Stimulated activated CD8-positive, alpha-beta memory T cell treated with anti-CD3 and anti-CD28 coated beads, Interleukin-15, amount 100 ng/mL, for 48 hours (primary cell): ENCODE measurements at places on chromosomes 13 and 19.

GRCh38 chr13:42720113-42720857, 61.1 kb upstream of the FAM216B start:
- no peak for DNase-seq

GRCh38 chr13:96238861-96239260, 149.0 kb downstream of the HS6ST3 start:
- DNase-seq = no peak

DNA sequence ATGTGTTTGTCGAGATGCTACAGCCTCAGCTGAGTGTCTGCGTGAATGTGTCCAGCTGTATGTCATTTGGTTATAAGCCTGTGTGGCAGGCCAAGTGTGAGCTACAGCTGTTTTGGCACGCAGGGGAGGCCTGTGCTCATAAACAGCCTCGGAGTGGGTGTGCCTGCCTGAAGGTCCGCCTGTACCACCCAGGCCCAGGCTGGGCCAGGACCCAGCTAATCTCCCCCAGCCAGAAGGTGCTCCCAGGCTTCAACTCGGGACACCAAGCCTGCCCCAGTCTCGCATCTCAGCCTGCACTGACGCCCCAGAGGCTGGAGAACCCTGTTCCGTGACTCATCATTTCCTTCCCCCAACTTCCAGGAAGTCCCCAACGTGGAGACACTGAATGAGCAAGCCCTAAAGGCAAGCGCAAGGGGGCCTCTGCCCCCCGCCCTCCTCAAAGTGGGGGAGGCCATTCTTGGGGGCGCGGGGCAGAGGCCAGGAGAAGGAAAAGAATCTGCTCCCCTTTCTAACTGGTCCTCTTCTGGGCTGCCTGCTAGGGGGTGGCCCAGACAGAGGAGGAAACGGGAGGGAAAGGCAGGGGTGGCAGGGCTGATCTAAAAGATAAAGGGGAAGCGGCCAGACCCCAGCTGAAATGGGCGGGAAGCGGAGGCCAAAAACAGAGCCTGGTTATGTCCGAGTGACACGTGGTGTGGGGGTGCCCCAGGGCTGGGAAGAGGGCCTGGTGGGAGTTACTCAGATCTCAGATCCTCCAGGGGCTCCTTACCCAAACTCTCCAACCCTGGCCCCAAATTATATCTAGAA, 2.0 kb downstream of the SLC1A5 start:
- peak; percentile 84 for DNase-seq

- DNase-seq = no peak
Observed at GRCh38 chr19:56829596-56829995, 10.9 kb downstream of the PEG3 start.

DNA sequence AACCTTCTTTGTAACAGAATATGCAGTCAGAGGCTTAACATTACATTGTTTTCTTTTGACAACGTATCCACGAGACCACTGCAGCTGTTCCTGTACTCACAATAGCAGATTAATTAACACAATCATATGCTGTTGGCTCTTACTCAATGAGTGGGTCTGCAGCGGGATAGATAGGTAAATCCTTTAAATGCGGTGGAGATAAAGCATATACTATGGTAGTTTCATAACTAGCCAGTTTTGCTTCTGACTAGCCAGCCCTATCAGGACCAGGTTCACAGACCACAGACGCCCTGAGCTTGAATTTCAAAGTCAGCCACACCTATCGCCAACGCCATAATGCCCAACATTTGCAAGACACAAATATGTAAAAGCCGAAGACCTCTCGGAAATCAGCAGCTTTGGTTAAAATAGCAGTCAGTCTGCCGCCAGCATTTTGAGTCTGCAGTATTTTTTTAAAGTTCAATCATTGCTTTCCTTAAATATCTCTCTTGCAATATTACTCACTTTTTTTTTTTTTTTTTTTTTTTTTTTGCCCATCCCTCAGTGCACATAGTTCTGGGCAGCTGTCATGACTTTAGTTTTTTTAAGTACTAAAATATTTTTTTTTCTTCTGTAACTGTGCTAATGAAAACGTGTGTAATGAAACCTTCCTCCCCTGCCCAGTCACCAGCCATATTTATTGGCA, 120.5 kb downstream of the ZNF536 start:
- no peak for DNase-seq

DNA sequence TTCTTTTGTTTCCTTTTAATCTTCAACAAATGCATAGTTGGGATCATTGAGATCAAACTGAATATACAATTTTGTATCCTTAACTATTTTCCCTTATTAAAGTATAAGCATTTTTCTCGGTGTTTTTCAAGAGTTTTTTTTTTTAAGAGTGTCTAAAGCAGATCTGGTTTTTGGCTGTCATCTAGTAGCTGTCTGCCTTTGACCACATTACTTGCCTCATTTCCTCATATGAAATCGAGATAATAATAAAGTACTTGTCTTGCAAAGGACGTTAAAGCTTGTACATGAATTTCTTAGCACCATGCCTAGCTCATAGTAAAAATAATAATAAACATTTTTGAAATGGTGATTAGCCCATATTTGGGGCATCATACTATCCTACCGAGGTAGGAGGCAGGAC, 121.2 kb downstream of the PDS5B start:
- DNase-seq = no peak

- no peak for DNase-seq
Observed at GRCh38 chr13:21884299-21884909, 213.5 kb downstream of the FGF9 start.

DNA sequence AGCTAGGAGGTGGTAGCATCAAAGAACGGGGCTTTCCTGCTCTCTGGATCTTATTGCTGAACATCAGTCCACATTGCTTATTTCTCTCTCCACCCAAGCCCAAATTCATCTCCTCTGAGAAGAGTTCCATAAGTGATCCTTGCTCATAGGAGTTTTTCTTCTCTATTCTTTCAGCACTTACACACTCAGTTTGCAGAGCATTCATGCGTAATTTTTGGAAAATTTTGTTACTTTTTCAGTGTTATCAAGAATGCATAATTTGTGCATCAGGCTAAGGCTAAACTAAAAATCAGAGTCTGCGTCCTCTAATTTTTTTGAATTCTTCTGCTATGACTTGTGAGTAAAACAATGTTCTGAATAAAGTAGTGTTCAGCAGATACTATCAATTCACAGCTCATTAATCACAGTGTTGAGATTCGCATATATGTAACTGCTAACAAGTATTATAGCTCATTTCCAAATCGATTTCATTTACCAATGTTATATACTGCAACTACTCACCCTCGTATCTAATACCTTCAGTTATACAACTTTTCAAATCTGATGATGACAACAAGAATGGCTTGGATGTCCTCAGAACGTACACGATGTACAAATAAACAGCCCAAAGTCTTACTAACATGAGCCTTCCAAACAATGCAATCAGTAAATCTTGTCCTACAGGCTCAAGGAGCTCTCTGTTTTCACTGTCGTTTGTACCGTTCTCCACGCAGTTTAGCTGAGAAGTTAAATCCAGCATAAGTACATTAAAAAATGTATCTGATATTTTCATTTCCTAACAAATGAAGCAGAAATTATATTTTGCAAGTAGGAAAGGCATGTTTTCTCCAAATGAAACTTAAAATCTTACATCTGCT, 36.4 kb upstream of the STARD13 start:
- no peak for DNase-seq

DNA sequence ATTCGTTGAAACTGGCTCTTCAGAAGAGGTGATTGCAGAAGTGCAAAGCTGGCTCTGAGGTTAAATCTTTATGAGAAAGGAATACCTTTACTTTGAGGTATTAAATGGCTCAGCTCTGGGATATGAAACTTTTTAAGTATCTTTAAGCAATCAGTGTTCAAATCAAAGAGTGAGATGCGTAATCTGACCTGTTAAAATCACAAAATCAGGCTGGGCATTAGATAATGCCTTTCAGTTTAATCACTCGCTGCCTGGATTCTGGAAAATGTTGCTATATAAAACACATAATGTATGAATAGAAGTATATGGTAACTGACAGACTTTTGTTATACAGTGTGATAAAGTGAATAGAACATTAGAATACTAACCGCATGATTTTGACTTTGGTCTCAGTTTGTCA, 2.0 kb upstream of the DGKH start:
- DNase-seq = no peak

DNA sequence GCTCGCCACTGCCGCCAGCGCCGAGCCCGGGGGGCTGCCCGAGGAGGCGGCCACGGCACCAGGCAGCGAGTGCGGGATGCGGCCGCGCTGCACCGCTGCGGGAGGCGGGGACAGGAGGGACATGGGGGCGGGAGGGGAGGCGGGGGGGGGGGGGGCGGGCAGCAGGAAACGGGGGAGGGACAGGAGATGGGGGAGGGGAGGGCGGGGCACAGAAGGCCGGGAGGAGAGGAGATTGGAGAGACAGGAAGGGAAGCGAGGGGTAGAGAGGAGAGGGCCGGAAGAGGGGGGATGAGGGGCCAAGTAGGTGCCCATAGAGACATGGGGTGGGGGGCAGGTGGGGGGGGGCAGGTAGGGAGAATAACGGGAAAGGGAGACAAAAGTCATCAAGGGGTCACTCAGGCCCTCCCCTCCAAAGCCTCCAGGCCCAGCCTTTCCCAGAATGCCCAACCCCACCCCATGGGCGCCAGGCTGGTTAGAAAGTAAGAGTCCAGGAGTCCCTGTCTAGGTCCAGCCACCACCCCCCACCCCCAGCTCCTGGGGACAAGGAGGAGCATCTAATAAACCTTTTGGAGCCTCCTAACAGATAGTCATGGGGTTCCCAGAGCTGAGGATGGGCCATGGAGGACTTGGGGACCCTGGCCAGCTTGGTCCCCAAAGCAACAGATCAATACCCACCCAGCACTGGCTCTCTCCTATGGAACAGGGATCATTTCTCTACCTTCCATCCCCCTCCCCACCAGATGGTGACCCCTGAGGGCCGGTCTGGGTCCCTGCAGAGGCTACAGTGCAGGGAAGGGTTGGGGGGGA, 9.5 kb downstream of the NR2F6 start:
- no peak for DNase-seq

DNA sequence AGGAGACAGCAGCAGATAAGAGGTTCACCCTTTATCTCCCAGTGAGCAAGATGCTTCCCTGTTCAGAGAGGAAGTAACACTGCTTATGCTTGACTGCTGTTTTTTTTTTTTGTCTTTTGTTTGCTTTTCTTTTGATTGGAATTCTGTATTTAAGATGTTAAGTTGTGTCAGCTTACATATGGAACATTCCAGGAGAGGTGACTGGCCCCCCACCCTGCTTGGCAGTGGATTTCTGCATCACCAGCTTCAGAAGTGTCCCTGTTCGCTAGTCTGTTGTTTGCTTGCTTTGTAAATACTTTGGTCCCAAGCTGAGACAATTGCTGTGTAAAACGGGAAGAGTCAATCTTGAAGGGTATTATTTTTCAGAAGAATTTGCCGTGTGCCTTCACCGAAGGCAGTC, 43.0 kb downstream of the IFT88 start:
- no peak for DNase-seq

DNA sequence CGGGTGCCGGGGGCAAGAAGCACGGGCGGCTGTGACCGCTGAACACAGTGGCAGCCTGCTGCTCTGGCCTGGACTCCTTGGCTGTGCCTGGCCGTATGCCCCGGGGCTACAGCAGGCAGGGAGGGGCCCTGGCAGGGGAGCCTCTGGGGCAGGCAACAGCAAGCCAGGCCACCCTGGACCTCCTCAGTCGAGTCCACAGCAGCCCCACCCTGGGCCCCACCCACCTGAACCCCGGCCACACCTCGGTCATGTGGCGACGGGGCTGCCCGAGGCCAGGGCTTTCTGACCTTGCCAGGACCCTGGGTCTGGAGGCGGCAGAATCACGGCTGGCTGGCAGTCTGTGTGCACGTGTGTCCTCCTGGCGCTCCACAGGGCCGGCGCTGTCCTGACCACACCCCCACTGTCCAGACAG, 8.7 kb downstream of the CILP2 start:
- DNase-seq = no peak

DNA sequence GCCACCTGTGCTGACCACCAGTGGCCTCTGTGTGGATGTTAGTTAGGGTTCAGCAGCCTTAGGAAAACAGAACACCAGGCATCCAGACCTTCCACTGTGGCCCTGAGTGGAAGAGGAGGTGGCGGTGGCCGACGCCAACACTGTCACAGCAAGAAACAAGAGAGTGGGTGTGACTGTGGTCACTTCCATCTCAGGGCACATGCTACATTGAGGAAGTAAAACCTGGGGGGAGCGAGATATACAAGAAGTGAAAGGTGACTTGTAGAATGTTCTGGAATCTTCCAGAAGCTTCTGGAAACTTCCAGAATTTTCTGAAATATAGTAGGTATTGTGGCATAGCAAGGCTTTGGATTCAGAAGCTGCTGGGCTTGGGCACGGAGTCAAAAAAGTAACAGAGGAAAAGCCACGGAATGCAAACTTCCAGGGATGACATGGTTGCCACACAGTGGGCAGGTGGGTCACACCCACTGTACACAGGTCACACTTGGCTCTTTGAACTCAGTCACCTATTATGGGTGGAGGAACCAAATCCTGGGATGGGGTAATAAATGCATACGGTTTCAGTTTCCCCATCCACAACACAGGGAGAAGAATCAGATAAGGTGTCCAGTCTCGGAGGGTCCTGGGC, 24.3 kb downstream of the GNG7 start:
- DNase-seq = no peak

DNA sequence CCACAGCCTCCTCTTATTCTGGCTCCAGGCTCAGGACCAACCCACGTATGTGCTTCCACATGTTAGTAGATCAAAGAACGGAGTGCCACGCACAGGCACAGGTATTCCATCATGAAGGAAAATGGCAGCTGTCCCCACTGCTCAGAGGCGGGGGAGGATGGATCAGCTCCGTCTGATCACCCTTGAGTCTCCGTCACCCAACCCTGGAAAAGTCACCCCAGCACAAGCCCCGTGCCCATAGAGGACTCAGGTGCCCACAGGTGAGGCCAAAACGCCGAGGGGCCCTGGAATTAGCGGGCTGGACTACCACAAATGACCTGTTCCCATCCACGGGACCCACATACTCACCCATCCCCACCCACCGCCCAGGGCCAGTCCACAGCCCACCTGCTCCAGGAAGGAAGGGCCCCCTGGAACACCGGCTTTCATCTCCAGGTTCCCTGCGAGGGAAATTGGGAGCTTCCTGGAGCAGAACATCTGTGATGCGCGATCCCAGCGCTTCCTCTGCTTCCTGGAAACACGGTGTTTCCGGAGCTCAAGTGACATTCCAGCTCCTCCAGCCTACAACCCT, 120.5 kb upstream of the SPACA7 start:
- DNase-seq = no peak

GRCh38 chr13:34300559-34300958, 482.6 kb downstream of the RFC3 start:
- DNase-seq = no peak

DNA sequence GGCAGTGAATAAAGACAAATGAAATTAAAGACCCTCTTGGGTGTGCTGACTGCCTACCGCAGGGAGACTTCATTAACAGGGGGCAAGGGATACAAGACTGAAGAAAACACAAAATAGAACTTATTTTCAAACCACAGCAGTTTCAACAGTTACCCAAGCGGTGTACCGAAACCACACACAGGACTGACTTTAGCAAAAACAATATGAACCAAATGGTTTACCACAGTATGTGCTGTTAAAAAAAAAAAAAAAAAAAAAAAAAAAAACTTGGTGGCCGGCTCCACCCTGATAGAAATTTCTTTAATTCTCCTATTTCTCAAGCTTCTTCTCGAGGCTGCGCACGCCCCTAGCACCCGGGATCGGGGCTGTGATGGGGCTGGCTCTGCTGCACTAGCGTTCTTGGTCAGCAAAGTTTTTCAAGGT, 42.6 kb downstream of the KLF2 start:
- DNase-seq = no peak

GRCh38 chr13:82688400-82688994, 1193.8 kb downstream of the SLITRK1 start:
- no peak for DNase-seq
